Fibroblast of skin of left quadriceps (primary cell): ENCODE measurements at places on chromosomes 6 and 20.

DNA sequence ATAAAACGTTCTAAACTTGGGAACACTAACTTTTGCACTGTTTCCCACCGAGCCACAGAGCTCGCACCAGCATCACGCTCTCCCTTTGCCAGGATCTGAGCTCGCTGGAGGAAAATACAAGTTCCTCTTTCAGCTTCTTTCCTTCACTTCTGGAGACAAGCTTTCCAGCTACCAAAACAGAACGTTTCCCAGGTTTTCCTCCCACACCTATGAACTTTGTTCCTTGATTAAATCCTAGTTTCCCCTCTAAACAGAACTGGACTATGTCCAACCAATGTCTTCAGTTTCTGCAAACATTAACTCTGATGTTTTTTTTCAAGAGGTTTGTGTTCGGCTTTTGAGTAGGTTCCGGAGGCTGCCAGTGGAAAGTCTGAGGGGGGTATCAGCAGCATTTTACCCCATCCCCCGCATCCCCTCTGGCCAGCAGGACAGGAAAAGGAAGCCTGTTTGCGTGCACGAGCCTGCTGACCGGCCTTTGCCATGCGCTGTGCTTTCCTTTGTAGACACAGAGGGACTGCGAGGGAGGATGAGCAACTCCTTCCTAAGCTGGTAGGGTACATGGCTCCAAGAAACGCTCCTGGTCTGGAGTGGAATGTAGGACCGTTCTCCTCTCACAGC lies 135.5 kb downstream of the LY86 start:
- DNase-seq = no peak

GRCh38 chr6:107606407-107606806 lies 116.5 kb downstream of the SOBP start:
- no peak for DNase-seq

- no peak for DNase-seq
These were observed 175.5 kb downstream of the EYA2 start for GRCh38 chr20:47070176-47070575.

DNA sequence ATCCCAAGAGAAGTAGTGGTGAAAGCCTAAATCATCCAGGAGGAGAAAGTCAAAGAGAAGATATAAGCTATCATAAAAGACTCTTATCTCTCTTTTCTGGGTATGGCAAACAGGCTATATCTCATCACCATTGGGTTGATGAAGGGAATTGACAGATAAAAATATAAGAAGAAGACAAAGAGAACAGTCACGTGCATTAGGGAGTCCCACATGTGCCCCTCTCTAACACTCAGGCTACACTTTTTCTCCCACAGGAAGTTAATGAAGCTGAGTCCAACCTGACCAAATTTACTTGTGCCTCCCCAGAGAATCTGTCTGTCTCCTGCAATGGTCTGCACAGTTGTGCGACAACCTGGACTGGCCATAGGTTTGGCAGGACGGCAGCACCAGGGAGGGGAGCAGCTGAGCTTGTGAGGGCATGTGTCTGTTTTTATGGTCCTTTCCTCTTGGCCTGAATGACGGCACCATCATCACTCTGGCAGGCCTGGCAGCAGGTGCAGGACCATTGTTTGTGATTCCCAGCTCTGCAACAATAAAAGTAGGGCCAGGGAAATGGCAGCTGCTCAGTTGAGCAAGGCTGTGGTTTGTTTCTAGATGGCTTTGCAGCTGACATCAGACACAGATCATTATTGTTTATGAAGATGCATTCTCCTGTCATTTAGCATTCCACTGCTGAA lies 144.5 kb upstream of the MCHR2 start:
- no peak for DNase-seq

GRCh38 chr20:43821795-43822194 lies 92.9 kb upstream of the TOX2 start:
- DNase-seq = no peak

- DNase-seq = peak; percentile 35
These were observed at the start of gene NCOA7 for GRCh38 chr6:125790358-125791150. Gene NCOA7 (plus strand): TSS chr6:125790960. CDS start chr6:125815355, 24,395 bp downstream.

DNA sequence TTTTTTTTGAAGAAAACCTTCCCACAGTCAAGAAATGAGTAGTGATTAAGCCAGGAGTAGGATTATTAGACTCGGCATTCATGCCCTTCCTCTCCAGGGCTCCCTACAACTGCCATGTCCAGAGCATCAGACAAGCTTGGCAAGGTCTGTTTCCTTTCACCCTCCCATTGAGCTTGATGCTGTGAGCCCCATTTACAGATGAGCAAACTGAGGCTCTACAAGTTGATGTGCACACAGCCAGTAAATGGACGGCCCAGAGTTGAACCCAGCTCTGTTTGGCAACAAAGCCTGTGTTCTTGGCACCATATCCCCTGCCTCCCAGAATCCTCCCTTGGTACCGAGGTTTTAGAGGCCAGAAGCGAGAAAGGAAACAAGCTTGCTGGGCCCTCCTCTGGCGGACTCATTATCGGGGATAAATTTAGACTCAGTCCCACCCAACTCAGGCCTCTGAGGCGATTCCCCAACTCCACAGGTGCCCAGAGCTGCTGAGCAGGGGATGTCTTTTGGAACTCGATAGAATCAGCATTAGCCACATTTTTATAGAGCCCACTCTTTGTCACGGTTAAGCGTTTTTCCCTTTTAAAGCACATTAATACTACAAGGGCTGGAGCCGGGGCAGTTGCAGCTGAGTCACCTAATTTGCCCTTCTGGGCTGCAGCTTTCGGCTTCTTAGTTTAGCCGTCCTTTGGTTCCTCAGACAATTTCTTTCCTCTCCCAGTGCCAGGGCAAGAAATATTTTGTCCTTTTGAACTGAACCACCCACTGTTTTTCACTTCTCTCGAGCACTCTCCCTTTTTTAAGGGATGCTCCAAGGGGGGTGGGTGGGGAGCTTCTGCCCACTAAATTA lies 23.0 kb upstream of the NFATC2 start:
- DNase-seq = no peak

- DNase-seq = peak; percentile 88
These were observed 27.7 kb upstream of the LAMA4 start for GRCh38 chr6:112281821-112282615.

DNA sequence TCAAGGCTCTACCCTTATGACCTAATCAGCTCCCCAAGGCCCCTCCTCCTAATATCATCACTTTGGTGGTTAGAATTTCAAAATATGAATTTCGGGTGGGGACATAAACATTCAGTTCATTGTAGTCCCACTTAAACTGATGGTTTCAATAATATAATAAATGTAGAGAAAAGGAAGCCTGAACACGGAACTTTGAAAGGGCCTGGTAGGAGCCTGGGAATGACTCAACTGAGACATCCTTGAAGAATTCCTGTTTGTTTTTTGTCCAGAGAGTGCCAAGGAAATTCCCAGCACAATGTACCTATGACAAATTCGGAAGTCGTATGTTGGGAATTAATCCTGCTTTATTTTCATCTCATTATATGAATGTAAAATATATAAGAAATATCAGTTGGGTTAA lies 457.9 kb downstream of the PLCB1 start:
- DNase-seq = no peak

- no peak for DNase-seq
These were observed 40.3 kb downstream of the SEC63 start for GRCh38 chr6:107917451-107918375.

GRCh38 chr6:49527320-49527719 lies 23.1 kb upstream of the C6orf141 start:
- no peak for DNase-seq
